Activated CD4-positive, alpha-beta T cell treated with anti-CD3 and anti-CD28 coated beads, Interleukin-2, amount 50 U/mL, for 4 hours (primary cell): ENCODE measurements at places on chromosomes 11 and 22.

DNA sequence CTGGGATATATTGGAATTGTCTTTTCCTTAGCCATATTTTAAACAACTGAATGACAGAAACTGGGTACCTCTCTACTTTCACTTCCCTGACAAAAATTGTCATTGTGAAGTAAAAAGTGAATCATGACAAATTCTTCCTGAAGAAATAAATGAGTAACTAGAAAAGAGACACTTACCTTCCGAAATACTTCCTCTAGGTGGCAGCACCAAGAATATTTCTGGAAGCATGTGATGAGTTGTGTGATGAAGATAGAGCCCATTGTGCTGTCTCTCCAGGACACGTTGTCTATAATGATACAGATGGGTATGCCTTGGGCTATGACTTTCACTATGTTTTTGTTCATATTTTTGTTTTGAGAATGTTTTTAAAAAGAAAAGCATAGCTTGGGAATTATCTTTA, 21.5 kb downstream of the CASP4 start:
- DNase-seq = no peak

DNA sequence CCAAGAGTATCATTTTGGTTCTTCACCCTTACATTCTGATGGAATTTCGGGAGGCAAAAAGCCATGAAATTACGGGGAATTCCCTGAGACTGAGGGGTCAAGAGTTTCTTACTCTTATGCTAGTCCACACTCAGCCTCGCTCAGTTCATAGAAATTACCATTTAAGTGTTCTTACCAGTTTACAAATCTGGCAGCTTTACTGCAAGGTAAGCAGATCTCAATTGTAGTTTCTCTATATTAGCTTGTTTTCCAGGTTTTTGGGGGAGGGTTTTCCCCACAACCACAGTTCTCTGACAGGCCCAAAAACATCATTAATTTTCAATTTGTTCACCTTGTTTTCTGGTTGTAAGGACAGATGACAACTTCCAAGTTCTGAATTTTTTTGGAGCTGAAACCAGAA, 1028.4 kb downstream of the FAM181B start:
- no peak for DNase-seq

DNA sequence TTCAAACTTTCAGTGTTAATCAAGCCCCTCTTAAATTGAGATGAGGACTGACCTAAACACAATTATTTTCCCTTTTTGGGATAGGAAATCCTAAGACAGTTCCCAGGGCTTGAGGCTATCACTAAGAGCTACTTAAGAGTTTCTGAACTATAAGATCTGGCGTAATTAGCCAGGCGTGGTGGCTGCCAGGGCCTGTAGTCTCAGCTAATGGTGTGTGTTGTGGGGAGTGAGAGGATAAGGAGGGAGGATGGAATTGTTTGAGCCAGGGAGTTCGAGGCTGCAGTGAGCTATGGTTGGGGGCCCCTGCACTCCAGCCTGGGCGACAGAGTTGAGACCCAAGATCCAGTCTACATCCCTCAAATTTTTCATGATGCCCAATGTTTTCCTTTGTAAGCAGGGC, 23.5 kb upstream of the EXPH5 start:
- DNase-seq = no peak

GRCh38 chr22:20205964-20206708, 55.3 kb upstream of the CCDC188 start:
- DNase-seq = peak; percentile 49

GRCh38 chr11:986270-986951, 50.1 kb downstream of the MUC6 start:
- no peak for DNase-seq
